ENCODE measurements at places on chromosomes 1 and 21.

DNA sequence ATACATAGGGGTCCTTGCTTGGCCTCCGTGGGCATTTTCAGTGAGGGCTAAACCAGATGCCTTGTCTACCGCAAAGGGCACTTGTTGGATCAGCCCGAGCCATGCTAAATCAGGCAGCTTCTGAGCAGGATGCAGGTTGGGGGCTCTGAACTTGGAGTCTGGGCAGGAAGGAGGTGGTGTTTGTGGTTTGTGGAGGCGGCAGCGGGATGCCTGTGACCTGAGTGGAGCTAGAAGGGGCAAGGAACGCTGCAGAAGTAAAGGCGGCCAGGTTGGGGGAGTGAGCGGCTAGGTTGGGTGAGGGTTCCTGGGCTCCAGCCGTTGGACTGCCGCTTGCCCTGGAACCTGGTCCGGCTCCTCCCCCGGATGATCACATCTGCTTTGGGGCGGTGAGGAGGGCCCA lies 183.9 kb downstream of the CAMTA1 start:
- no peak for DNase-seq

- DNase-seq, result no peak
Measured at GRCh38 chr1:161721738-161722343, 497 bp downstream of the FCRLB start.

DNA sequence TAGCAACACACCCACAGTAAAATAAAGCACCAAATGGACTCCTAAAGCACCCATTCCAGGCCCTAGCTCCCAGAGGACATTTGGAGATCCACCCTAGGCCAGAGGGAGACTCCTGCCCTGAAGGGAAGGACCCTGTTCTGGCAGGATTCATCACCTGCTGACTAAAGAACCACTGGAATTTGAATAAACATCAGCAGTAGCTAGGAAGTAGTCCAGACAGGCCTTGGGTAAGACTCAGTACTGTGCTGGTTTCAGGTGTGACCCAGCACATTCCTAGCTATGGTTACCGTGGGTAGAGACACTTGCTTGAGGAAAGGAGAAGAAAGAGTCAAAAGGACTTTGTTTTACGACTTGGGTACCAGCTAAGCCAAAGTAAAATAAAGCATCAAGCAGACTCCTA lies 92.7 kb upstream of the LRRC7 start:
- no peak for DNase-seq

GRCh38 chr1:109241344-109241743 lies 8.0 kb upstream of the CELSR2 start:
- DNase-seq, result no peak

DNA sequence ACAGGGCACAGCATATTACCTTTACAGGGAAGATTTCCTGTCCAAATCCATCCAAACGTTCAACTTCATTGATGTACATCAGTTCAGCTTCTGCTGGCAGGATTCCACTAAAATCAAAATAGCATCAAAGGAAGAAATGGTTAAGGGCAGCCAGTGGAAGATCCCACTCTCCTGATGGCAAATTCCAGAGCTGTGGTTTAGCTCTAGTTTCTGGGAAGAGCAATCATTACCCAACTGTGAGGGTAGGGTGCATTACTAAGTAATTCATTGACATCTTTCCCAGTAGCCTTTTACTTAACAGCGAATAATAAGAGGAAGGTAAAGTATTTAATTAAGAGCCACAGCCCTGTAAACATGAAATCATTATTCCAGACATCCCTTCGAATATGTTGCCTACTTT lies 120.7 kb downstream of the SMYD2 start:
- DNase-seq, result no peak

DNA sequence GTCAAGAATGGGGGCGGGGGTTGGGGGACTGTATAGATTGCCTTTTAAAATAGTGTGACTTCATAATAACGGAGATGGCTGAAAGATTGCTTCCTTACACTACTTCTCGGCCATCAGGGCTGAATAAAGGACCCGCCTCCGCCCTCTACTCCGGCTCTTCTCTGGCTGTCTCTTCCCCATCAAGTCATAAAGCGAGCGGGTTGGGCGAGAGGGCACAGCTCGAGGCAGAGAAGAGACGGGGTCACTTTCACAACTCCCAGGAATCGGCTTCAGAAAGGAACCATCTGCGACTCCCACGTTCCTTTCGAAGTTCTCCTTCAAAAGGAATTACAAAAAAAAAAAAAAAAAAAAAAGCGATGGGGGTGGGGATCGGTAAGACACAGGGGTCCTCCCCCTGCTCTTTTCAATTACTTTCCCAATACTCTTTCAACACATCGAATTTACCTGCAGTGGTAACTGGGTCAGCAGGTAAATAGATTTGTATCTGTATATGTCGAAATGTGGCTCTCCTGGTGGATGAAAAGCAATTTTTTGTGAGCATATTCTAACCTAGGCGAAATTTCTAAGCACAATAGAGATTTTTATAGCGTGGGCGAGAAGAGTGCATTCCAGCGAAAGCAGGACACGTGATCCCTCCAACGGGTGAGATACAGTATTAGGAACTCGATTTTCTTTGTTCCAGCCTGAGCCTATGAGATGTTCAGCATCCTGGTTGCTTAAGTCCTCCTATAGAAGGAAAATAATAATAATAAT lies 2.0 kb downstream of the LRRC7 start:
- peak; percentile 55 for DNase-seq

- no peak for DNase-seq
Measured at GRCh38 chr21:36513430-36513829, 33.5 kb upstream of the CLDN14 start.
